ENCODE measurements at places on chromosomes 4 and X.

DNA sequence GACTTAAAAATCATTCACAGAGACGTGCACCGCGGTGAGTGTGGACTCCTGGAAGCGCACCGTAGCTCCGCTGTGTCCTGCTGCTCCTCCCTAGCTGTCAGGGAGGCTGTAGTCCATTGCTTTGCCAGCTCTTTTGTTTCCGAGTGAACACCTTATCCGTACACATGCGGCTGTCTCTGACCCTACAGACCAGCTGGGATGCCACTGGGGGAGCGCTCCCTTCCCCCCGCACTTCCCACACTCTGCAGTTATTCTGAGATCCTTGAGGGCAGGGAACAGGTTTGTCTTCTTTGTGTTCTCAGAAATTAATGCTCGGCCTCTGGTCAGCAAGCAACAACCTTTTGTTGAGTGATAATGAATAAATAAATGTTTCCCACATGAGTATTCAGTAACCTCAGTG, 33.7 kb upstream of the MSANTD1 start:
- no peak for DNase-seq

DNA sequence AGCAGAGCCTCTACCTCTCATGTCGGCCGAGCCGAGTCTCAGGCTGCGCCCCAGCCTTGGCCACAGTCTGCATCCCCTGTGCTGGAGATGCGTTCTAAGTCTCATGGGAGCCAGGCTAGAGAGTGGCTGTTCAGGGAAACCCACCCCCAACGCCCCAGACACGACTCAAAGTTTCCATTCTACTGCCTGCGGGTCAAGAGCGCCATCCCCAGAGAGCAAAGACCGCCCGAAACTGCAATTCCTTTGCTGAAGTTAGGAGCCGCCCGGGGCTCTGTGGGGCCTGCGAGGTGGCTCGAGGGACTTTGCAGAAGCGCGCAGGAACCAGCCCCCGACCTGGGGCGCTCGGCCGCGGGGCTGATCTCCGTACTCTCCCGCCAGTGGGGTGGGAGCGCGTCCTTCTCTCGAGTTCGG, 10.0 kb upstream of the ELF4 start:
- no peak for DNase-seq

GRCh38 chr4:12635629-12636028, 848.5 kb downstream of the RAB28 start:
- no peak for DNase-seq

GRCh38 chr4:105683038-105683437, 25.5 kb downstream of the INTS12 start:
- no peak for DNase-seq

- DNase-seq: no peak
Observed at GRCh38 chr4:335515-335914, 2.1 kb upstream of the ZNF141 start.

- no peak for DNase-seq
Observed at GRCh38 chr4:158128540-158128939, 44.3 kb downstream of the GASK1B start.

- no peak for DNase-seq
Observed at GRCh38 chr4:6205567-6205931, 5.2 kb upstream of the JAKMIP1 start.

- DNase-seq: no peak
Observed at GRCh38 chrX:115952417-115953092, 218.0 kb upstream of the AGTR2 start.

DNA sequence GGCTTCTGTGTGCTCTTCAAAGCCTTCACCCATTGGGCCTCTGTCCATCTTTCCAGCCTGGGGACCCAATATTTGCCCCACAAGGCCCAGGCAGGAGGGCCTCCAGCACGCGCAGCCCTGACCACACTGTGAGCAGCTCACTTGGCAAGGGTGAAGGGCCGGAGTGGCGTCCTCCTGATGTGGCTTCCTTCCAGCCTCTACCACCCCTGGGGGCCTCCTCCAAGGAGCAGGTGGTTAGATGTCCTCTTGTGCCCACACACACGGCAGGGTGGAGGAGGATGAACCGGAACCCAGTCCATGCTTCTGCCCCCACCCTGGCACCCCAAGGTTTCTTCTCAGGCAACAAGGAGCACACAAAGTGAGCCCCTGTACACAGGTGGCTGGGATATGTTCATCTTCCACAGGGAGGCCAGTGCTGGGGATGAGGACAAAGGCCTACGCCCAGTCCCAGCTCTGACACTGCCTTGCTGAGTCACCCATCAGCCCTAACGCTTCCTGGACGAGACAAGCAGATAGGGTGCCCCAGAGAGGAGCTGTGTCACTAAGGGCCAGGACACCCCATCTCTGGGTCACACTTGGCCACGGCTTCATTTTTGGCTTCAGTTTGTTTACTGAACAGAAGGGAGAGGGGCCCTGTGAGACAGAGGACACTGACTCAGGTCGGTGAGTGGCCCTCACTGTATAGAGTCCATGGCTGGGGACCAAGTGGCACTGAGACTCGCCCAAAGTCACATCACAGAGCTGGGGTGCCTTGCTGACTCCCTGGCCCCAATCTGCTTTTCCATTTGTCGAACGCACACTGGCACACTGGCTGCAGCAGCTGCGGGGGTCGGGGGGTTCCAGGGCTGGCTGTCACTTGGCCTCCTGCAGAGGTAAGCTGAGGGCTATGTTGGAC, 1.9 kb downstream of the UBL4A start:
- no peak for DNase-seq

GRCh38 chrX:17679820-17680219, 57.5 kb upstream of the SCML1 start:
- DNase-seq: no peak

DNA sequence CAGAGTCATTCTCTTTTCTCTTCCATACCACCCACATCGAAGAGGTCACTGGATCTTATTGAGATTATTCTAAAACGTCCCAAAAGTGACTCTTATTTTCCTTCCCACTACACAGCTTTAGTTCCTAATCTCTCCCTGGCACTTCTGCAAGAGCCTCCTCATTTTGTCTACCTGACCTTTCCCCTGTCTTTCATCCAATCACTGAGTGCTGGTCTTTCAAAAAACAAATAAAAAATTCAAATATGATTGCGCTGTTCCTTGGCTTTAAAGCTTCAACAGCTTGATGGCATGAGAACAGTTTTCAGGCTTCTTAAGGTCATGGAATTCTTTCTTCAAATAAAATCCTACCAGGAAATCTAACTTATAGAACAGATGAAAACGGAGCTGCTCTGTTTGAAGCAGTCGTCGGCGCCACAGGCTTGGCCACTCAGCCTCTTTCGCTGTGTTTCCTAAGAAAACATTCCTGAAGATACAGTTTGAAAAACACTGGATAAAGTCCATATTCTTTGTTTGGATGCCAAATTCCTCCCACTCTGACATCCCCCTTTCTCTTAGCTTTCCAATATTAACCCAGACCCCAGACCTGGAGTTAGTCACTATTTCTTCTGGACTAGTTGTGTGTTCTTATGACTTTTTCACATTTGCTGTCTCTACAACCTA, 12.5 kb downstream of the SYTL5 start:
- DNase-seq: no peak

DNA sequence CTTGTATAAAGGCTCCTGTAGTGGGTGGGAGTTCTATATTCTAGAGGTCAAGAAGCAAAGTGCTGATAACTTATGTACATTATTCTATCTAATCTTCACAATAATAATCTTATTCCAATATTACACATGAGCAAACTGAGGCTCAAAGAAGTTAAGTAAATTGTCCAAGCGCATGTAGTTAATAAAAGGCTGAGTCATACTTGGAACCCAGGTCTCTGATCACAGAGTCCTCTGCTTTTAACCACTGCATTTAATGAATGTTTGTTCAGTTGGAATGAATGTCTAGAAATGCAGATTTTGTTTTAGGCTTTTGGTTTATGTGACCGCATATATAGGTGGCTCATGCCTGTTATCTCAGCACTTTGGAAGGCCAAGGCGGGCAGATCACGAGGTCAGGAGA, 88.4 kb upstream of the PAQR3 start:
- no peak for DNase-seq

GRCh38 chr4:37990731-37991245, 30.6 kb downstream of the PTTG2 start:
- DNase-seq: no peak

- DNase-seq: no peak
Observed at GRCh38 chr4:100177855-100178254, 12.4 kb downstream of the DDIT4L start.

GRCh38 chrX:79139446-79139845, 5.0 kb upstream of the GPR174 start:
- no peak for DNase-seq

- DNase-seq: no peak
Observed at GRCh38 chrX:107970073-107970472, 12.1 kb downstream of the TEX13B start.

DNA sequence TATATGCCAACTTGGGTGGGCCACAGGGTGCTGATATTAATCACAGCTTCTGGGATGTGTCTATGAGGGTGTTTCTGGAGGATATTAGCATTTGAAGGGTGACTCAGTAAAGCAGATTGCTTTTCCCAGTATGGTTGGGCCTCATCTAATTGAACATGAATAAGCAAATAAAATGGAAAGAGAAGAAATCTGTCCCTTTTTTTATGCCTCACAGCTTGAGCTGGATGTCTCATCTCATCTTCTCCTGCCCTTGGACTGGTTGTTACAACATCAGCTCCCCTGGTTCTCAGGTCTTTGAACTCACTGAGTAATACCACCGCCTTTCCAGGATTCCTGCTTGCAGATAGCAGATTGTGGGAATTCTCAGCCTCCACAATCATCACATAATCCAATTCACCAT, 1149.2 kb downstream of the PCDH18 start:
- DNase-seq: no peak

DNA sequence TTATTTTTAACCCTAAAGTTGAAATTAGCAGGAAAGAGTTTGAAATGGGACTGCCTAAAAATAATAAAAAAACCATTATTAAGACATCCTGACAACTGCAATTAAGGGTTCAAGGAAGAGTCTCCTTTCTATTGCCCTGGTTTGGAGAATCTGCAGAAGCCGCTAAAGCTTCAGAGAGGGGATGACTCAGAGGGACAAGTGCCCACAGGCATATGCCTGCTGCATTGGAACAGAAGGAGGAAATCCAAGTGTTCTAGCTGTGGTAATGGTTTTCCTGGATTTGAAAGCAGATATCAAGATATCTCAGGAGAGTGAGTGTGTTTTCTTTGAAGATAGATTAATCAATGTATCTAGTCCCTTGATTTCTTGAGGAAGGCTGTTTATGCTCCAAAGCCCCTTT, 235.1 kb upstream of the TAPT1 start:
- no peak for DNase-seq

DNA sequence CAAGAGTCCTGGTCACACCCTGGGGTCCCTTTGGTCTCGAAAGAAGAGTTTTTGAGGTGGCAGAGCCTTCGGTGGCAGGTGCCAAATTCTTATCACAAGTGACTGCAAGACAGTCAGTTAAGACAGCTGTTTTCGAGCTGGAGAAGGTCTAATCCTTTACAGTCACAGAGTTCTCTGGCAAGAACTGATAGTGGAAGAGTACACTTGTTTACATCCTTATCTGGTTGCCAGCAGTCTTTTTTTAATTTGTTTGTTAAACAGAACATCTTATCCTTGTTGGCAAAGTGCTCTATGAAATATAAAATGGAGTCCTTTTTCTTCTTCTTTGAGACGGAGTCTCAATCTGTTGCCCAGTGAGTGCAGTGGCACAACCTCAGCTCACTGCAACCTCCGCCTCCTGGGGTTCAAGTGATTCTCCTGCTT, 50.4 kb upstream of the ELOVL6 start:
- DNase-seq: no peak

DNA sequence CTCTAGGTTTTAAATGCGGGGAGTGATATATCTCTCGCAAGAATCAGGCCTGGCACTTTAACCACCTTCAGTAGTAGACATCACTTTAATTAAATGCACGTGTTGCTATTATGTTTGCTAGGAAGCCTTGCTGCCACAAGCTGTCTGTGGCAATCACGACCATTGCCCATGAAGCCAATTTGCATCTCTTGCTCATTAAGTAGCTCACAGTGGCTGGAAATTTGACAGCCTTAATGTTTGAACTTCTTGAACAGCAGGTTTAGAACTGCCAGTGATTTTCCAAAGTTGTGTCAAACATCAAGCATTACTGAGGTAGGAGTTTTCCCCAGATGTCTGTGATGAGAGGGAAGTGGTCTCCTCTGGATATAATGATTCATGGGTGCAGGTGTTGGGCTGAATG, 642.3 kb upstream of the CPEB2 start:
- no peak for DNase-seq

DNA sequence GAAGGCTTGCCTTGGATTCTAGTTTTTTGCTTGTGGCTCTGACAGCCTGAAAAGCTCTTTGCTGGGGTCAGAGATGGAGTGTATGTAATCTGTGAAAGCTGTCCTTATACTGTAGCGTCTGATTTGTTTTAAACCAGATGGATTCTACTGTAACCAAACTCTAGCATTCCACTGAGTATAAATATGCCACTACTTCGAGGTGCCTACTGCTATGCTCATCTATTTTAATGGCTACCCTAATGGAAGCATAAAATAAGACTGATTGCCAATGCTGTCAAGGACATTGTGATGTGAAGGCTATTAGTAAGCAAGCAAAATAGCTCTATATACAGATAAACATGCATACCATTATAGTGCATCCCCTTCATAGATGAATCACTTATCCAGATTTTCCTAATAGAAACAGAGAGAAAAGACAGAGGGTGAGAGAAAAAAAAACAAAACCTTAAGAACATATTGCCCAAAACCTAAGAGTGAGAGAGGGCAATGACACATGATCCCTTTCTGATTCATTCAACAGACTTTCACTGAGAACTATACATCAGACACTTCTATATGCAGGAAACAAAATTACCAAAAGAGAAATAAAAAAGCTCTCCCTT, 1025.8 kb upstream of the LCORL start:
- no peak for DNase-seq

GRCh38 chr4:156545003-156545785, 426.4 kb downstream of the PDGFC start:
- no peak for DNase-seq

DNA sequence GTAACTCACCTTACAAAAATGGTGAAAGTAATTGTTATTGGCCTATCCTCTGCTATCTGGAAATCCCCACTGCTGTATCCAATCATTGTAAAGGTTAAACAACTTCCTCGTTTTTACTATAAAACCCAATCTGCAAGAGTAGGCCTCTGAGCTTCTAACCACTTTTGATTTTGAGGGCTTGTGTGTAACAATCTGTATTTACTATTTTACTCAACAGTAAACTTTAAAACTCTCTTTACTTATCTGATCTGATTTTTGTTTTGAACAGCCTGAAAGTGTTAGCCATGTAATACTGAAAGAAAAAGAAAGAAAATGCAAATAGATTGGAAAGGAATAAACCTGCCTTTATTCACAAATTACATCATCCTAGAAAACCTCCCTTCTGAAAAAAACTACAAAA, 63.1 kb downstream of the SLC10A7 start:
- no peak for DNase-seq

Measured in SK-N-MC (cell line).